ENCODE measurements at places on chromosomes 12 and 14. TPM values are rescaled to one million over a fixed set of nuclear protein-coding genes. Genes with fewer than 3 reads are reported as not detected.

GRCh38 chr14:102229071-102229738, 75.8 kb downstream of the MOK start:
- DNase-seq = no peak

DNA sequence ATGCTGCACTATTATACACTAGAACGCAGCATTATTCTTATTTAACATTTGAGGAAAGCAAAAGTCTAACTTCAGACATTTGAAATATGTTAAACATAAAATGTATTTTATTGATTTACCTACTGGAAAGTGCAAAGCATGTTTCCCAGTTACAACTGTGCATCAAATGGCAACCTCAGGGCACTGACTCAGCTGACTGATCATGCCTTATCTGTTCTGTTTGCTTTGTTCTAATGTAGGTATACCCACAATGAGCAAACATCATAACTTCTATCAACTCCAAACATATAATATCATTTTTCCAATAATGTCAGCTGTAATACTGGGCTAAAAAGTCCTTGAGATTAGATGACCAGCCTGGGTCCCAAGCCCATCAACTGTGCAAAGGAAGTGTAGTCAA, 431.0 kb downstream of the FOXG1 start:
- no peak for DNase-seq

DNA sequence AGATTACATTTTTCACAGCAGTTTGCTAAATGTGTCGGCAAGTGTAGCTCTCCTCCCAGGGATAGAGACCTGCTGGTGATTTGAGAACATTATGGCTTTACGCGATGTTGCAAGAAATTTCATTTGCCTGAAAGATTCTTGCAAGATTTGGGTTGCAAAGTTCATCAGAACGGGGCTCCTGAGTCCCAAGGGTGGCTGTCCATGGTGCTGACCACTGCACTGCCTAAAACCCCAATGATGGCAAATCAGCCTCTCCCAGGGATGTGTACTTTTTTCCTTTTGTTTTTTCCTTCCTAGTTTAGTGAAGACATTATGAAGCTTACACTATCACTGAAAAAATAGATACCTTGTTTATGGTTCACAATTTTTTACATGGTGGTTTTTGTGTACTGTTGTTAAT, 85.4 kb downstream of the WSCD2 start:
- DNase-seq = peak; percentile 9

DNA sequence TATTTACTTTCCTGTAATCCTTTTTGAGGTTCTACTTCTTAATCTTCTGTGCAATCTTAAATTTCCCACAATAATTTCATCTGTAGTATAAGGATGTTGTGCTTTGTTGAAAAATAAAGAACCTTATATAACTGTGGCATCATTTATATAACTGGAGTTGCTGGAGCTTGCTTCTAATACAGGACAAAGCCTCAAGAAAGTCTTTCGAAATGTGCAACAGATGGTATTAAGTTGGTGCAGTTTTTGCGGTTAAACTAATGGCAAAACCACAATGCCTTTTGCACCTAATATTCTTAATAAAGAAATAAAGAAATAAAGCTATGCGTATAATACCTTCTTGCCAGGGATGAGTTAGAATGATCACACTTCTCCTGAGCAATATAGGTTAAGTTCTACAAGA, 180.0 kb downstream of the KITLG start:
- DNase-seq = no peak

- DNase-seq = no peak
Measured at GRCh38 chr12:76587428-76588178, 28.0 kb upstream of the OSBPL8 start.

GRCh38 chr14:20714593-20715250, 26.2 kb downstream of the ANG start:
- peak; percentile 67 for DNase-seq

DNA sequence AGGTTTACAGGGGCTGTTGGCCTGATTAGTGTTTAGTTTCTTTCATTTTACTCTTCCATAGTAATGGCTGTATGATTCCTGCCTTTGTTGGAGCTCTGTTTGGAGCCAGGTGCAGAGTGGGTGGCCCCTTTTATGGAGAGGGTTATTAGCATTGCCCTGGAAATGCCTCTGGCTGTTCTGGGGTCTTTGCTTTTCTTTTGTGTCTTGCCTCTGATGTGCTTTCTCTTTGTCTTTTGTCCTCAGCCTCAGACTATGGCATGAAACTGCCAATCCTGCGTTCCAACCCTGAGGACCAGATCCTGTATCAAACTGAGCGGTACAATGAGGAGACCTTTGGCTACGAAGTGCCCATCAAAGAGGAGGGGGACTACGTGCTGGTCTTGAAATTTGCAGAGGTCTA, 6.9 kb downstream of the MLEC start:
- no peak for DNase-seq

DNA sequence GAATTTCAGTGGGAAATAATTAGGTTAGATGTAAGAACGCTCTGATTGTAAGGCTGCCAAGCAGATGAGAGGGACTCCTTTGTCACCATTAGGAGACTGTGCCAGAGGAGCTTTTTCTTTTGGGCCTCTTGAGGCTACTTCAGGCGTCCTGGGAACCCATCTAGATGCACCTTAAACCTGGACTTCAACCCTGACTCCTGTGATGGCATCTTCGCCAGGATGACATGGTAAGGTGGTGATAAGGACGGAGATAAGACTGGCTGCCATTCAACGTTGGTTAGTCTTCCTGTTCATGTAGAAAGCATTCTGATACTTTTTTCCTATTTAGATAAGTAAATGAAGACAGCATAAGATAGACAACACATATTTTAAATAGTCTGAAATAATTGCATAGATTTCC, 36.3 kb downstream of the STK38L start:
- DNase-seq = no peak

DNA sequence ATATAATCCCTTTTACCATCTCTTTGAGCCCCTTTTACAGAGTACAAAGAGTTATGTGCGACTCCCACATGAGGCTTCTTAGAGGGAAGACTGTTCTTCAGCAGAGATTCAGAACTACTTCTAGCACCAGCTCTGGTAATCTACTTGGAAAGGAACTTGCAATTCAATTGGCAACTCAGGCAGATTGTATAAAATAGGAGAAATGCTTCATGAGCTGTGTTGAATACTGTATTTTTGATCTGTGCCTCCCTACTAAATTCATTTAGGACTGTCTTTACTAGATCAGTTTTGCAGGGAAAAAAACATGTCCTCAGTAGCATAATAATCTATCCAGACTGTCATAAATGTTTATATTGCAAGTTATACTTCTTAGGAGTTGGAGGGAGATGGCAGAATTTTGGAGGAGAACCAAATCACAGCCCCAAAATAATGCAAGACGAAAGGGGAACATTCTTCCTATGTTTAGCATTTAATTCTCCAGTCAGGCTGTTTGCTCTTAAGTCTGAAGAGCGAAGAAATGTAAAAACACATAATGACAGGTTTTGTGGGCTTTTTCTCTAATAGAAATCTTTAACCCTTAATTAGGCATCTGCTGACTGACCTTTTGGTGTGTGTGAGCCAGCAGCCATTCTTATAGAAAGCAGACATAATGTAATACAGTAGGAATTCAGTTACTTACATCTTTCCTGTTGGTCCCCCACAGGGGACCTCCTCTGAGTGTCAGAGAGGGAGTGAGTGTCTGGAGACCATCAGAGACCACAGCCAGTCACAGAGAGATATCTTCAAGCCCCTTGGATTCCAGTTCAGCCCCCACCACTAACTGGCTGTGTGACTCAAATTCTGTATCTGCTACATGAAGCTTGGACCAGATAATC, 3.9 kb downstream of the ANO4 start:
- DNase-seq = no peak

GRCh38 chr14:99742074-99742473, 51.1 kb upstream of the EML1 start:
- DNase-seq = no peak

DNA sequence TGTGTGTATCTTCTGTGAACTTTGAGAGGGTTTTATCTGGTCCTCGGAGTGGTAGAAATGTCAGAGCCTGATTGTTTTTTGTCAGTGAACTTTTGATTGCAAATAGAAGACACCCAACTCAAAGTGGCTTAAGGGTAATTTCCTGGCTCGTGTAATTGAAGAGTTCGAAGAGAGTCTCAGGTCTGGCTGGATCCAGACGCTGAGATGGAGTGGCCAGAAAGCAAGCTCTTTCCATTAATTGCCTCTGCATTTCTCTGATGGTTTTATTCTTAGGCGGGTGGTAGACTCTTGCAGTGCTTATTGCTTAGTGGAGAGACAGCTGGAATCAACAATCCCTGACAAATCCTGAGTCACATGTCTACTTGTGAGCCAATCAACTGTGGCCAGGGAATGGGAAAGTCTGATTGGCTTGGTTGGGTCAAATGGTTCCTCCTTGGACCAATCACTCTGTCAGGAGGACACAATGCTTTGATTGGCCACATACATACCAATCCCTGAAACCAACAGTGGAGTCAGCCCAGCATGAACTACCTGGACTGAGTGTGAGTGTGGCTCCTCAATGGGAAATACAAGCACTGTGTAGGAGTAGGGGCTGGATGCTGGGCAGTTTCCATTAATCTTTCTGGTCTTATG, 330.5 kb downstream of the AACS start:
- DNase-seq = no peak

DNA sequence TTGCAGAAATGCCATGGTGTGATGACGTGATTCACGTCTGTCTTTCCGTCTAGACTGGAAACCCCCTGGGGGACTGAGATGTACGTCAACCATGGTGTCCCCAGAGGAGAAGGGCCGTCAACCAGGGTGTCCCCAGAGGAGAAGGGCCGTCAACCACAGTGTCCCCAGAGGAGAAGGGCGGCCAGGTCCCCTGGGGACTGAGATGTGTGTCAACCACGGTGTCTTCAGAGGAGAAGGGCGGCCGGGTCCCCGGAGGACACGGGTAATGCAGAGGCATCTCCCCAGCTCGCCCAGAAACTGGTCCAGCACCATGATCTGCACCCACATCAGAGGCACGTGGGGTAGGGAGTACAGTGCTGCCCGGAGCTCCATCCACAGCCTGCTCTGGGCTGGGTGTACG, 30.6 kb upstream of the GALNT9 start:
- no peak for DNase-seq

GRCh38 chr12:74624201-74624600, 86.6 kb downstream of the ATXN7L3B start:
- DNase-seq = no peak

DNA sequence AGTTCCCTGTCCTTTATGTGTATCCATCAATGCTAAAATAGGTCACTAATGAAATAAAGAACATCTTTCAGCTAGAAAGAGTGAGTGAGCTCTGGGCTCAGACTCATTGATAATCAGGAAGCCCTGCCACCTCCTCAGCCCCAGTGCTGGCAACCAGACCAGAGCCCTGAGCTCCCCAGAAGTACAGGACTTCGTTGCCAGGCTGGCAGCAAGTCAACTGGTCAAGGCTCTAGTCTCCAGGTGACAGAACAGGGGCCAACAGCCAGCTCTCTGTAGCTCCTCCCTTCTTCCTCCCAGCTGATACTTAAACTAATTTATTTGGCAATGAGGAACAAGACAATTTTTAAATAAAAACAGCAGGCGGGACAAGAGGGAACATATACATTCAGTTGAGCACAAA, 145.3 kb downstream of the EGLN3 start:
- DNase-seq = no peak

GRCh38 chr12:22856178-22856577, 231.2 kb downstream of the ETNK1 start:
- peak; percentile 42 for DNase-seq

- peak; percentile 96 for DNase-seq
Measured at GRCh38 chr12:401235-402028, at the start of gene CCDC77. Gene CCDC77 (plus strand): TSS chr12:401644. CDS start chr12:409384, 7,740 bp downstream.

GRCh38 chr12:67621112-67621511, 27.4 kb upstream of the DYRK2 start:
- DNase-seq = no peak

DNA sequence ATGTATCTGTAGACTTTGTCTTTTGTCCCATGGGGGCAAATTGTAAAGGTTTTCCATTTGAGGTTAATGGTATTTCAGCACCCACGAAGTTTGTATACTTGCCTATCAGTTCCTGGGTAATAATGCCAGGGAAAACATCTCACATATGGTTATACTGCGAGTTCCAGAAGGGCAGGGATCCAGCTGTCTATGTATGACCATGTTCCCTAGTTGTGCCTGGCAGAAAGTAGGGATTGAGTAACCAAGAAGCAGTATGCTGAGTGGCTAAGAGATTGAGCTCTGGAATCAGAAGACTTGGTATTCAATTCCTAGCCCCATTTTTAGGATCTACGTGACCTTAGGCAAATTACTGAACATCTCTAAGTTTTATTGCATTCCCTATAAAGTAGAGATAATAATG, 173.2 kb upstream of the PWP1 start:
- DNase-seq = no peak

DNA sequence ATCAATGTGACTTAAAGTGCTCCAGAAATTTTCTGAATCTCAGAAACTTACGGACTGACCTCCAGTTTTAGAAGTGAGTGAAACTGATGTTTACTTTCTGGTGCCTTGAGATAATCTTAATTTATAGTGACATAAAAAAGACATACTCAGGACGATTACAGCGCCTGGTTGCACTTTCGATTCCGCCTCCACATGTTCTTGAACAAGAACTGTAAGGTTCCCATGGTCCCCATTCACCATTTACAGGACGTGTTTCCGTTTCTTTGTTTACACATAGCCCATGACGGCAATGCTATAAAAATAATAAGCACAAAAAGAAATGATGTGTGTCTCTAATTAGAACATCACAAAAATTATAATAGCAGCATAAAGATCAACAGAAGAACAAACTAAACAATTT, 98.2 kb downstream of the ADAMTS20 start:
- DNase-seq = no peak

GRCh38 chr12:87779858-87780498, 249.2 kb downstream of the C12orf50 start:
- DNase-seq = no peak

GRCh38 chr12:108788076-108788782, 56.9 kb upstream of the CORO1C start:
- no peak for DNase-seq

TRPV4 gene
- polyA plus RNA-seq = 24.5 TPM

IAPP gene
- not detected for polyA plus RNA-seq

AICDA gene
- polyA plus RNA-seq = not detected

RXYLT1 gene
- polyA plus RNA-seq = 5.3 TPM

CFAP251 gene
- polyA plus RNA-seq = 3.3 TPM

PROX2 gene
- not detected for polyA plus RNA-seq

SERPINA5 gene
- 0.12 TPM for polyA plus RNA-seq

TDRD9 gene
- polyA plus RNA-seq = 0.52 TPM

TIGAR gene
- 4.3 TPM for polyA plus RNA-seq

PZP gene
- 0.73 TPM for polyA plus RNA-seq

GUCY2C gene
- not detected for polyA plus RNA-seq

SGPP1 gene
- polyA plus RNA-seq = 4.5 TPM

PLEKHA5 gene
- 2.5 TPM for polyA plus RNA-seq

Data from endothelial cell of umbilical vein (primary cell).